ENCODE measurements at places on chromosomes 7 and 10.

- DNase-seq = no peak
These were observed 87.6 kb downstream of the XRCC2 start for GRCh38 chr7:152588350-152588749.

- no peak for DNase-seq
These were observed 53.5 kb downstream of the LAMB1 start for GRCh38 chr7:107949443-107949935.

- DNase-seq = no peak
These were observed 13.5 kb downstream of the MYOF start for GRCh38 chr10:93468461-93469213.

- DNase-seq = no peak
These were observed 662.9 kb downstream of the CCSER2 start for GRCh38 chr10:84991301-84991700.

DNA sequence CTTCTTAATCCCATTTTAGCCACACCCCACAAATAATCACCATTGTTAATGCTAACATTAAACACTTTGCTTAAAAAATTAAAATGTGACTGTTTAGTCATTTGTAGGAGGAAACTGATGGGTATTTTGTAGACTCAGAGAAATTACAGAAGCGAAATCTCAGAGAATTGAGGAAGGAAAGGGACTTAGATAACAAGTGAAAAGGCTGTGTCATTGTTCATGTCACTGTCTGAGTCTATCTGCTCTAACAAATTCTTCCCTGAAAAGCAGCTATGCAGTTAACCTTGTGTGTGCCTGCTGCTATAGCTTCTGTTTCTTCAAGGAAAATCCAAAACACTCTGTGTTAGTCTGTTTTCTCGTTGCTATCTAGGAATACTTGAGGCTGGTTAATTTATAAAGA, 40.9 kb upstream of the PLXDC2 start:
- no peak for DNase-seq

DNA sequence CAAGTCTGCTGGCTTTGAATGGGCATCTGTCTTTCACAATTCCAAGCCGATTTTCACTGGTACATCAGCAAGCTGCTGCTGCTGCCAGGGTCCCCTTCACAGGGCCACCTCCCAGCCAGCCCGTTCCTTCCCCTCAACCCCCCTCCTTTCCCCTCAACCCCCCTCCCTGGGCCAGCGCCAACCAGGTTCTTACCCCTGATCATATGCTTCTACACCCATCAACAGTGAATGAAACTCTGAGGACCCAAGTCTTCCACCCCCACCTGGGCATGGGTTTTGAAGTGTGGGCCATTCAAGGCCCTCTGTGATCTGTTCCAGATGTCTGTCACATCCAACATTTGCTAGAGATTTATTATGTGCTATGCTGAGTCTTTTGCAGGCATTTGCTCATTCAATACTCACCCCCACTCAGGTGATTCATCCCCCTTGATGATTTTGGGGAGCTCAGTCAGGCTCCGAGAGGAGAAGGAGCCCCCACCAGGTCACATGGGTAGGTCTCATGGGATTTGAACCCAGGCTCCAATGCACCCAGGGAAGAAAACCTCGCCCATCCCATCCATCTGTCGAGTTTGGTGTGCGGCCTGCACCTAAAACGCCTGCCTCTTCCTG, 52.7 kb upstream of the FOXK1 start:
- no peak for DNase-seq

DNA sequence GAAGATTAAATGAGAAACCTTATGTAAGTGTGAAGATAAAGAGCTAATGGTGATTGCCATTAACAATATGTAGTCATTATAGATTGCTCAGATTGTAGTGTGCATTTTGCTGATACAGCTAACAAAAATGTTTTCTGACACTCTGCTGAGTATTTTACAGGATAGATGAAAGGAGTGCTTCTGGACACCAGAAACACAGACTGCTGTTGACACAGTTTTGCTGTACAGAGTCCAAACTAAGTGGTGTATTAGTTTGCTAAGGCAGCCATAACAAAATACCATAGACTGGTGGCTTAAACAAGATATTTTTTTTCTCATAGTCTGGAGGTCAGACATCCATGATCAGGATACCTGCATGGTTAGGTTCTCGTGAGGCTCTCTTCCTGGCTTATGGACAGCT, 2.2 kb downstream of the SMC3 start:
- DNase-seq = no peak

DNA sequence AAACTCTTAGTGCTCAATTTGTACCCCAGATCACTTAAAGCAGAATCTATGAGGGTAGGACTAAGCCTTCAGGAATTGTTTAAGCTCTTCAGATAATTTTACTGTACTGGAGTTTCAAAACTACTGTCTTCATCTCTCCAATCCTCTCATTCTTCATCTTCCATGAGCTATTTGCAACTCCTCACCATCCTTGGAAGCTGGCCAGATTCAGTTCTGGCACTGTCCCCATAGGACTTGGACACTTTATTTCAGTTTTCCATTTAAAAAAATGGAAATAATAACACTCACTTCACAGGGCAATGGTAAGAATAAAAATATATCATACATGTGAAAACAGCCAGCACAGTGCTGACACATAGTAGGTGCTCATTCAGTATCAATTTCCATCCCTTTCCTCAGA, 74.6 kb downstream of the PPP1R17 start:
- DNase-seq = no peak

GRCh38 chr10:105159268-105159667, 518.2 kb downstream of the SORCS3 start:
- no peak for DNase-seq

DNA sequence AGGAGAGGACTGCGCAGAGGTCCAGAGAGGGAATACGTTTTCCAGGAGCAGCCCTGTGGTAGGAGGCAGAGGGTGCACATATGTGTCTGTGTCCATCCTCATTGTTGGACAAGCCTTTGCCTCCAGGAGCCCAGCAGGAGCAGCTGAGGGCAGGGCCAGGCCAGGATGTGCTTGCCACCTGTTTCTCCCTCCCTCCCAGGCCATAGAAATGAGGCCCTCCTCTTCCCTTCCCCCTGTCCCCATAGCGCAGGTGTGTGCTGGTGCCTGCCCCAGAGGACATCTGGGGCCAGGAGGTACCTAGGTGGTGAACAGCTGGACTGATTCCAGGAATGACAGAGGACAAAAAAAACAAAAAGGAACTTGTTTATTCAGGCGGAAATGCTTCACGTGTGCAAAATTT, 10.5 kb upstream of the CXCL12 start:
- DNase-seq = no peak

GRCh38 chr10:124450012-124450782, at the start of gene NKX1-2:
Gene NKX1-2, minus strand, starts transcription at chr10:124450035. Its CDS starts 92 bp downstream, at chr10:124449943.
- no peak for DNase-seq

GRCh38 chr7:33554576-33554975, 350.8 kb upstream of the BMPER start:
- DNase-seq = no peak
